ENCODE measurements at places on chromosomes 4 and X.

DNA sequence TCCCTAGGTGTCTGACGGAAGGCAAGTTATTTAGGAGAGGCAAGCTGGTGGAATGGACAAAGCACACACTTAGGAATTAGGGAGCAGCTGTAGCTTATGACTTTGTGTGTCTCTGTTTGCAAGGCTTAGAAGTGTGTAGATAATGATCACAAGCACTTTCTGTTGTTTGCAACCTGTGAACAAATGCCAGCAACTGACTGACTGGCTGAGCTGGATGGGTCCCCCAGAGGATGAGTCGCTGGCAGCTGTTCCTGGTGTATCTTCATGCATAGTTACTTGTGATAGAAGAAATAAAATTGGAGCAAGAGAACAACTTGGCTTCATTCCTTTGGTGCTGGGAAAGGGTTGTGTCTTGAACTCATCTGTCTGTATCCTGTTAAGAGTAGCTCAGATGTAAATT lies 64.2 kb upstream of the BEND4 start:
- no peak for DNase-seq

DNA sequence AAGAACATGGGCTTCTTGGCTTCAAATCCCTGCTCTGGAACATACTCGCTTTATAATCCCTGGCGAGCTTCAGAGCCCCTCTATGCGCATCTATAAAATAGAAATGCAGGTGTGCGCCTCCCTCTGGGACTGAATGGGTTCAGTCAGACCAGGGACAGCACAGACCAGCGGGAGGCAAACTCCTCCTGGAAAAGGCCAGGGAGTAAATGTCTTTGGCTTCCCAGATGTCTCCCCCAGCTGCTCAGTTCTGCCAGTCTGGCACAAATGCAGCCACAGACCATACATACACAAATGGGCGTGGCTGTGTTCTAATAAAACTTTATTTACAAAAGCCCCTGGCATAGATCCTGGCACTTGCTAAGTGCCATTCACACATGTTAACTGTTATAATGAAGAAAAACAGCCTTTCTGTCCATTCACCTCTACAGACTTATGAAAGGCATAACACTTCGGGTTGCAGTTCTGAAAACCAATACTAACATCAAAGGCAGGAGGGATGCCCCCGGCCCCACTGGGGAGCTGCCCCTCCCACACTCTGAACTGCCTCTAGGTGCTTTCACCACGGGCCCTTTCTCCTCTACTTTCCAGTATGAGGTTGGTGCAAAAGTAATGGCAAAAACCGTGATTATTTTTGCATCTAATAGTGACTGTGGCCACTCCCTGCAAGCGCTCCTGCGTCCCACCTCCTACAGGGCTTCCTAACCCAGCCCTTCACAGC lies 4.6 kb downstream of the JAKMIP1 start:
- DNase-seq, result no peak

- DNase-seq, result no peak
Observed at GRCh38 chr4:184262901-184263300, 45.2 kb upstream of the ENPP6 start.

DNA sequence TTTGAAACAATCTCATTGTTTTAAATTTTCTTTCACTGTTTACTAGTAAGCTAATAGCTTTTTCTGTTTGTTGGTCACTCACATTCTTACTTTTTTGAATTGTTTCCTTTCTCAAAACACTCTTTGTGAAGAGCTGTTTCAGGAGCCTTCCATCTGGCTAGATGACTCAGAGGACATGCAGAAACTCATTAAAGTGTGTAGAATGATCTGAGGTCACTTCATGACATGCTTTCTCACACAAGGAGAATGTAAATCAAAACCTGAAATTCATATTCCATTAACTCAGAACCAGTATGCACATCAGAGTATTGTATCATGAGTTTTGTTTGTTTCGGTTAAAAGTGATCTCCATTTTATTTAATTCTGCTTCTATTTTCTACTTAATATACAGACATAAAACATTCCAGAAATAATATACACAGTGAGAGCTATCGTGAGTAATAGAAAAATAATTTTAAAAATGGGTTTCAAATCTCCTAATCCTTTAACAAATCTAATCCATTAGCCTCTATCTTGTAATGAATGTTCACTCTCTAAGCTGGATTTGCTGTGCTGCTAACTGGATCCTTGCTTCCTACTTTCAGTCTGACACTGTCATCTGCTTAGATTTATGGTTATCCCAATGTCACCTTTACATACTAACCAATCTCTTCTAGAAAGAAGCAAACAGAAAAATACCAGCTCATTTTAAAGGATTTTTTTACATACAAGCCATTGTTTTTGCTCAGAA lies 449.6 kb downstream of the FSTL5 start:
- DNase-seq, result no peak

GRCh38 chr4:27100713-27101112 lies 240.1 kb downstream of the STIM2 start:
- no peak for DNase-seq

- DNase-seq, result no peak
Observed at GRCh38 chr4:4254666-4255065, 6.6 kb upstream of the TMEM128 start.

DNA sequence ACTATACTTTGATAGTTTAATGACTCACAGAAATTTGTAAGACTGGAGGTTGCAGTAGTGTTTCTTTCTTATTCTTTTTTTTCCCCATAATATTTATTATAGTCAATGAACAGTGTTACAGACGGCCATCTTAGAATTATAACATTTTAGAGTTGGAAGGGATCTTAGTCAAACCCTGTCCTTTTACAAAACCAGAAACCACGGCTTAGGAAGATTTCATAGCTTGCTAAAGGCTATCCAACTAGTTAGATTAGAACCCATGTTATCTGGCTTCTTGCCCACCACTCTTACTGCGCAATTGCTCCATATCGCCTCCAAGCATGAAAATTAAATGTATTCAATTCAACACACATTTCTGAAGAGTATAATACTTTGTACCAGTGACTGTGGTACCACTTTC lies 1.1 kb downstream of the XIAP start:
- DNase-seq, result no peak

DNA sequence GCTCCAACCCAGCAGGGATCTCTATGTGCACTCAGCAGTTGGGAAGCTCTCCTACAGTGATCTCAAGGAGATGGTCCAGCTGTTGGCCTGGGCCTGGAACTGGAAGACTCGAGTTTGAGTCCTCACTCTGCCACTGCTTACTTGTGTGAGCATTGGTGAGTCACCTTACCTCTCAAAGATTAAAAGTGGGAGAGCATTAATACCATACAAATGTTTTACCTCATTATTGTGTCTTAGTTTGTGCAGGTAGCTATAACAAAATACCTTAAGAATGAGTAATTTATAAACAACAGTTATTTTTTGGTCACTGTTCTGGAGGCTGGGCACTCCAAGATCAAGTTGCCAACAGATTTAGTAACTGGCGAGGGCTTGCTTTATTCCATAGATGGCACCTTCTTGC lies 21.4 kb upstream of the ZNF827 start:
- no peak for DNase-seq

- DNase-seq, result no peak
Observed at GRCh38 chrX:149513825-149514428, 8.8 kb upstream of the IDS start.

GRCh38 chr4:143626134-143626911 lies 74.2 kb downstream of the FREM3 start:
- no peak for DNase-seq

GRCh38 chr4:10108818-10109783 lies 7.5 kb downstream of the WDR1 start:
- DNase-seq, result no peak

GRCh38 chr4:187286525-187286924 lies 562.9 kb upstream of the FAT1 start:
- no peak for DNase-seq

- DNase-seq, result no peak
Observed at GRCh38 chr4:106494066-106494465, 125.5 kb upstream of the GIMD1 start.

DNA sequence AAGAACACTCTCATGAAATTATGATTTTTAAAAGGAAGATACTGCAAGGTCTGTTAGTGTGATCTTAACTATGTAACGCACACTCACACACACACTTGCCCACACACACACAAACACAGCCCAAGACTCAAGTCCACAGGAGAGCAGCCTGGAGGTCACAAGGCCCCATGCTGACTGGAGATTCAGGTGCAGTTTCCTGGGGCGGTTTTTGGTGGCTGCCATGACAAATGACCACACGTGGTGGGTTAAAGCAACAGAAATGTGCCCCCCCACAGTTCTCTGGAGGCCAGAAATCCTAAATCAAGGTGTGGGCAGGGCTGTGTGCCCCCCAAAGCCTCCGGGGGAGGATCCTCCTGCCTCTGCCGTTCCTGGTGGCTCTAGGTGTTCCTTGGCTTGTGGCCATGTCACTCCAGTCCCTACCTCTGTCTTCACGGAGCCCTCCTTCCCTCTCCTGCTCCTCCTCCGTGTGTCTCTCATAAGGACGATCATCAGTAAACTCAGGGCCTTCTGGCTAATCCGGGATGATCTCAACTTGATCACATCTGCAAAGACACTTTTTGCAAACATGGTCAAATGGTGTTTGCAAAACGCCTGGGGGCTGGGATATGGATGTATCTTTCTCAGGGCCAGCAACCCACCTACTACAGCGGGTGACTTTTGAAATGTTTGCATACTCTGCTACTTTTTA lies 9.7 kb upstream of the HTRA3 start:
- no peak for DNase-seq

DNA sequence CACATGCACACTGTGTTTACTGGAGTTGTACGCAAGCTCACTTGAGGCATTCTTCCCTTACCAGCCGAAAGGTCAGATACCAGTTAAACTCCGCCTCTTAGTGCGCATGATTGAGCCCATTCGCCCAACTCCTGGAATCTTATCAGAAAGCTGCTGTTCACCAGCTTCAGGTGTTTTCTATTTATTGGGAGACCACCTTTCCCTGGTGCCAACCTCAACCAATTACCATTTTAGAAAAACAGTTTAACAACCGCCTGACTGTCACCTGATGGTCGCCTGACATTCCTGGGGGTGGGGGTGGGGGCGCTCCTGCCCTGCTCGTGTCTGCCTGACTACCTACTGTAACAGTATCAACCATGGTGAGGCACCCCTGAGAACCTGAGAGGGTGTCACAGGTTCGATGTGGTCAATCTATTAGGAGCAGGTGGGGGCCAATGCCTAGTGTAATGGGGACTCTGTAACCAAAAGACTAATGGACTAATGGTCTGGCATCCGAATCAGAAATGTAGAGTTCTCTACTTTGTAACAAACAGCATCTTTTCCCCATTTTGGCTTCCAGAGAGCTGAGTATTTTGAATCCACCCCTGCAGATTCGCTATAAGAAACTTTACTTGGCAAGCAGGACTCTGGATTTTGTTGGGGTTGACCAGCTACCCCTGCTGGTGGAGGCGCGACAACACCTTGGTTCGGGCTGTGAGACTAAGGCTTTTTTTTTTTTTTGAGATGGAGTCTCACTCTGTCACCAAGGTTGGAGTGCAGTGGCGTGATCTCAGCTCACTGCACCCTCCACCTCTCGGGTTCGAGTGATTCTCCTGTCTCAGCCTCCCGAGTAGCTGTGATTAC lies 58.2 kb upstream of the ZNF157 start:
- no peak for DNase-seq

GRCh38 chr4:53194727-53195126 lies 171.1 kb downstream of the SCFD2 start:
- no peak for DNase-seq

- no peak for DNase-seq
Observed at GRCh38 chr4:74109870-74110605, 11.0 kb upstream of the CXCL2 start.

- peak; percentile 12 for DNase-seq
Observed at GRCh38 chrX:120213438-120214265, 37.0 kb upstream of the ZBTB33 start.

DNA sequence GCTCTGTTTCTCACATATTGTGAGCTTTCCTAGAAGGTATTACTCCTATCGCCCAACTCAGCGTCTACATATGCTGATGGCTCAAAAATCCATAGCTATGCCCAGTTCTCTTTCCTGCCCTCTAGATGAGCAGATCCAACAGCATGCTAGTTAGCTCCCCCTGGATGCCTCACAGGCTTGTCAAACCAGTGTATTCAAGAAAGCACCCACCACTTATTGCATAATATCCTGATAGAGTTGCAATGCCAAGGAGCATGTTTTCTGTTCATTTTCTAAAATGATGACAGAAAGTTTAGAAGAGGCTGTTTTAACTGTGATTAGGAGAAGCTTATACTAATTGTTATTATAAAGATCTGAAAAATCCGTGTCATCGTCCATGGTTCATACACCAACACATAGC lies 1.9 kb upstream of the PACRGL start:
- DNase-seq, result no peak

DNA sequence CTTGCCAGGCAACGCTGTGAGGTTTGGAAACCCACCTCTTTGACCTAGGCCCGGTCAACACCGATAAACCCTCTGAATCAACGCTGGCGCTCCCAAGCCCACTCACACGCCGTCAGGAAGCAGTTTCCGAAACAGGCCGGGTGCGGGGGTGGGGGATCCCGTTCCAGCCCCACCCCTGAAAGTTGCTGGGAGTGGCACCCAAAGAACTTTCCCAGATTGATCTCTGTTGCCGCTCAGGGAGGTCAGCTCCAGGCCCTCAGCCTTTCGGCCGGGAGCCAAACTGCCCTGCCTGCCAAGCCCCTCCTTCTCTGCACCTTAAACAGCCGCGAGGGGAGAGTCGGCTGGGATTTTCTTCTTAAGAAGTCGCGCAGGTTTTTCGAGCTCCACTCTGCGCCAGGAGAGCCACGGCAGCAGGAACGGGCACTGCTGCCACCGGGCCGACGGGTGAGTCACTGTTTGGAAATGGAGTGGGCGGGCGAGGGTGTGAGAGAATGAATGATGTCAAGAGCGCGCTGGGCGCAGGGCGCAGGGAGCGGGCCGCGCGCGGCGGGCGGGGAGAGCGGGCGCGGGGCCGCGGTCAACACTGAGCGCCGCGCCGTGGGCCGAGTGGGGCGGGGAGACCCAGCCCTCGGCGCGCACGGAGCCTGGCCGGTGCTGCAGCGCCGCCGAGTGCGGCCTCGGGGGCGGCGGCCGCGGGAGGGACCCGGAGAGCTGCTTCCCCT lies at the start of gene SGMS2:
Gene SGMS2, plus strand, starts transcription at position 583 of the 722 bp plus-strand sequence. CDS start 70,622 bp downstream, outside the sequence.
- DNase-seq, result no peak

- DNase-seq, result no peak
Observed at GRCh38 chr4:183631577-183632198, 27.3 kb downstream of the RWDD4 start.

- DNase-seq, result no peak
Observed at GRCh38 chrX:43870011-43870410, 12.2 kb downstream of the MAOB start.

DNA sequence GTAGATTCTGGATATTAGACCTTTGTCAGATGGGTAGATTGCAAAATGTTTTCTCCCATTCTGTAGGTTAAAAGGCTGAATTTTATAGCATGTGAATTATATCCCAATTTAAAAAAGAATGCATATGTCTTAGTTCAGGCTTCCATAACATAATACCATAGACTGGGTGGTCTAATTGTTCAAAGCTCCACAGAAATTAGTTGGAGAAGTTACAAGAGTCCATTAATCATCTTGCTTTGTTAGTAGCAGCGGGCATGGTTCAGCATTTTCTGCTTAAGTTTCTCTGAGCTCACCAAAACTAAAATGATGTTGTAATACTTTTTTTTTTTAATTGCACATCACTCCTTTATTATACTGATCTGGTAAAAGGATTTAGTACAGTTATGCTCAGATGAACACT lies 1.8 kb downstream of the PGAM4 start:
- DNase-seq, result no peak

GRCh38 chrX:39907964-39908661 lies 189.6 kb downstream of the BCOR start:
- DNase-seq, result peak; percentile 4

- no peak for DNase-seq
Observed at GRCh38 chr4:60930866-60931265, 269.3 kb upstream of the ADGRL3 start.

All from NCI-H2107 (cell line).